ENCODE measurements at places on chromosomes 4 and X.

DNA sequence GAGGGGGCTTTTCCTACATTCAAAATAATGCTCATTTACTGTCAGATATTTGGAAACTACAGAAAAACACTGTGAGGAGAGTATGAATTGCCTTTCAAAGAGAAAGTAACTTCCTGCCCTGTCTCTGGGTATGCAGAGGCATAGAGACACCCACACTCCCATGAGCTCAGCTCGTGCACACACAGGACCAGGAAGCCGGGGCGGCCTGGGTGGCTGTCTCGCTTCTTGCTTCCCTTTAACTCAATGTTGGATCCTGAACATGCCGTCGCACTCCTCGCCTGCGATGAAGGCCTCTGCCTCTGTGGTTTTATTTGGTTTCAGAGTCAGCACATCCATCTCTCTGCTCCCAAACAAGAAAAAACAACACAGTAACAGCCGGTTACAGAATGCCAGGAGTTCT lies 40.1 kb upstream of the GPR78 start:
- no peak for DNase-seq

- no peak for DNase-seq
Observed at GRCh38 chrX:62839596-62839995, 511.5 kb downstream of the SPIN4 start.

DNA sequence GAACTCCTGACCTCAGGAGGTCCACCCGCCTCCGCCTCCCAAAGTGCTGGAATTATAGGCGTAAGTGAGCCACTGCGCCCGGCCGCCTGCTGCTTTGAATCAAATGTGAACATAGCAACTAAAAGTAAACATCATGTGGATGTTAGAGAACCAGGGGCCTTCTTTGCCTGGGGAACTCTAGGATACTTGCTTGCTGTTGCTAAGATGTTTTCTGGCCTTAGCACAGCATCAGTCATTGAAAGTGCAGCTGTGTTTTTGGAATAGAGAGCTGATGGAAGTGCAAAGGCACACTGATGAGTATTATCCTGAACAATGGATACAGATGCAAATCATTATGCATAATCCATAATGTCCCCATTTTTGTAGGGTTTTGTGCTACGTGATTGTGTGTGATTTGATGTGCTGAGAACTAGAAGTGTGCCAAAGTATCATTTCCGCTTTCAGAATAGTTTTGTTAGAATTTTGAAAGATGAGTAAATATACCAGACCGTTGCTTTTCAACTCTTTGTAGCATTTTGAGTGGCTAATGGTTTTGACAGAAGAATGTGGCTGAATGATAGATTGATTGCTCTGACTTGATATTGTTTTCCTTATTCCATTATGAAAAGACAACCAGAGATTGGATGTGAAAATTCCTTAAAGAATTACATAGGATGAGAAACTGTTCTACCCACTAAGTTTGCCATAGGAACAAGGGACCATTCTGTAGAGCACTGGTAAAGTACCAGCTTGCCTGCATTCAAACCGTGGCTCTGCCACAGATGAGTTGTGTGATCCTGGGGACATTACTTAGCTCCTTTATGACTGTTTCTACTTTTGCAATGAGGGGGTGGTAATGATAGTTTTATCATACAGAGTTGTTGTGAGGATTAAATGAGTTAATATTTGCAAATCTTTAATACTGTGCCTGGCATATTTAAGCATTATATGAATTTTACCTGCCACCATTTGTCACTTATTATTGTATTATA lies 74.7 kb downstream of the REPS2 start:
- no peak for DNase-seq

DNA sequence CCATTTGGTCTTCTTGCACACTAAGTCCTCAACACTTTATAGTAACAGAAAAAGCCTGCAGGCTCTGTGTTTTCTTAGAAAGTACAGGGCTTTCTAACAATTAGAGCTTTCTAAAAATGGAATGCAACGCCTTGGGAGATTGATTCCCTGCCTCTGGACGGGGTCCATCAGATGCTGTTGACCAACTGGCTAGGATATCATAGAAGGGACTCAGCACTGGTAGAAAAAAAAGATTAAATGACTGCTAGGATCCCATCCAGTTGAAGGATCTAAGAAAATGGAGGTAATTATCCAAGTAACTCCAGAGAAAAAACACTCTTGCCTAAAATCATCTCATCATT lies 39.5 kb downstream of the USP46 start:
- DNase-seq: no peak

DNA sequence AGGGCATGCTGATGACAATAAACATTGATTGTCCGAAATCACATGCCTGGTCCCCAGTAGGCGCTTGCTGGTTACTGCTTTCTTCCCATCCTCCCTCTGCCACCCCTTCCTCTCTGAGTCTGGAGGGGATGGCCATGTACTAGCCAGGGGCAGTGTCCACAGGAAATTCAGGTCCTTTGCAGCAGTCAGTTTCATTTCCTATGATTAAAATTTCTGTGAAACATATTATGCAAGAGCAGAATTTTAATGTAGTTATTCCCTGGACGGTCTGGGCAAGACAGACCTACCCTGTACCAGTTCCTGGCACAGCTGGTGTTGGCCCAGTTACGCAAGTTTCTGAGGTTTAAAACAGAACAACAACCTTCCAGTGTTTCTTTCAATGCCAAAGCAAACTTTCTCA lies 28.2 kb upstream of the TLR2 start:
- DNase-seq: no peak

- DNase-seq: no peak
Observed at GRCh38 chrX:69489625-69490024, 14.5 kb upstream of the NALF2 start.

Data from NCI-H446 treated with DMSO at 0.1 percent for 48 hours (cell line).